ENCODE measurements at places on chromosomes 5 and 9.

DNA sequence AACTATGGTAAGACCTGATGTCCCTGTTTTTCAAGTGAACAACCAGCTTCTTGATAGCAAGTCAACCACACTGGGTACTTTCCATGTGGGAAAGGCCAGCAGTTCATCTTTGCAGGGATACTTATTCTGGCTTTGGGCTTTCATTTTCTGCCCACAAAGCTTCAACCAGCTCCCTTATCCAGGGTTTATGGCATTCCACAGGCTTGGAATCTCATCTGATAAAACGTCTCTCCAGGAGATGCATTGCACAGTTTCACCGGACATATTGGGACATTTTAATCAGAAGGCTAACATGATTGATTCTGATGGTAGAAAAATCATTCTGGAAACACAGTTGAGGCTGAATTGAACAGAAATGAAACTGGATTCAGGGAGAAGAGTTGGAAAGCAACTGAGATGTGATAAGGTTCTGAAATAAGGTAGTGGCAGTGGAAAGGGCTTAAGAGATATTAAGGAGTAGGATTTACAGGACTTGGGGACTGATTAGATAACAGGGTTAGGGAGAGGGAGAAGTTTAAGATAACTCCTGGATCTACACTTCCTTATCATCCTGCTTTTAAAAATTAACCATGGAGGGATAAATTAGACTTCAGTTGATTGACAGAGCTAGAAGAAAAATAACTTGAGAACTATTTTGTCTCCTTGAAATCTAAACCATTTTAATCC is 195.8 kb upstream of the FBXL7 start:
- no peak for DNase-seq

DNA sequence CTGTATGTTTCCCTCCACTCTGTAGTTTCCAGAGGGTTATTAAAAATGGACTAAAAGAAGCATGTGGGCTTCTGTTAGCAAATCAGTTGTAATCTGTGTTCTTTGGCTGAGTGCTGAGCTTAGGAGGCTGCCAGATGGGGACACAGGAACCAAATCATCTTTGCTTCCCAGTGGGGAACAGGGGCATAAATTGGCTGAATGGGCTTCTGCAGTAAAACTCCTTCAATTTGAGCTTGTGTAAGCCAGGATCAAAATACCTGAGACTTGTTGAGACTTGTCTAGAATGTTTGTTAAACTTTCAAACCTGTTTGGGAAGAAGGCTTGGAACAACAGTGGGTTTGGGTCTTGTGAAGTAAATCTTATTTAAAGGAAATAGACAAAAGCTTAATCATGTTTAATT is 32.2 kb upstream of the TNFAIP8 start:
- no peak for DNase-seq

GRCh38 chr5:158753354-158753753 is 346.4 kb downstream of the EBF1 start:
- DNase-seq = no peak

GRCh38 chr9:133144904-133145851 is 18.5 kb downstream of the GBGT1 start:
- no peak for DNase-seq

- no peak for DNase-seq
Measured at GRCh38 chr9:130156672-130157071, 15.5 kb upstream of the NCS1 start.

DNA sequence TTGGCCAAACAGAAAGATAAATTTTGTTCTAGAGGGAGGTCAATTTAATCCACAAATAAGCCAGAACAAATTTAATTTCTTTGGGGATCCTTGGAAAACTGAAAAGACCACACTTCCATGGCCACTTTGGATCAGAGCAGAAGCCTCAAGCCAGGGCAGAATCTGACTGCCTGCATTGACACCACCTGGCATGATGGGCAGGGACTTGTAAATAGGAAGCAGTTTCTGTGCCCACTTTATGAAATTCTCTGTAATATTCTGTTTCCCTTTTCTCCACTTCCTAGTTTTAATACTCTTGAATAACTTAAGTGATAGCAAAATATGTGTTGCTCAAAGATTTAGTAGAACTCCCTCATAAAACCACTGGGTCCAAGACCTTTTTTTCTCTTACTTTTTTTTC is 6.7 kb upstream of the TMEM252 start:
- DNase-seq = no peak
